ENCODE measurements at places on chromosomes 13 and 19.

GRCh38 chr19:44692379-44692721, 6.6 kb upstream of the CEACAM16 start:
- no peak for DNase-seq

DNA sequence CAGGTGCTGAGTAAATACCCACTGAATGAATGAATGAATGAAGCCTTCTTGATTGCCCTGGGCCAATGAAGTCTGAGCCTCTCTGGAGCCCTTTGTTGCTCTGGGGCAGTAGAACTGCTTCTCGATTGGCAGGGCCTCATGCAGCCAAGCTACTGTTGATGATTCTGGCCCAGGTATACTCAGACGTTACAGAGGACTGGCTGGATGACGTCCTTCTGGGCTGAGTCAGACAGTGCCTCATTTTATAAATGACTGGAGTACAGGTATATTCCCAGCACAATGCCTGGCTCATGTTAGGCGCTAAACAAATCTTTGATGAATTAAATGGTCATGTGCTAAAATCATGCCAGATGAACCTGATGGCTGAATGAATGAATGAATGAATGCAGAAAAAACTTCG, 243.8 kb upstream of the MAB21L1 start:
- no peak for DNase-seq

GRCh38 chr13:72145383-72145782, 278.4 kb upstream of the DACH1 start:
- DNase-seq, result no peak

- no peak for DNase-seq
Observed at GRCh38 chr19:2227415-2228156, 8.5 kb downstream of the PLEKHJ1 start.

- DNase-seq, result no peak
Observed at GRCh38 chr19:33332248-33332647, 29.9 kb upstream of the CEBPA start.

Data from heart left ventricle (tissue), 16 donors.